ENCODE measurements at places on chromosomes 1 and 21. TPM values are rescaled to one million over a fixed set of nuclear protein-coding genes. Genes with fewer than 3 reads are reported as not detected.

Gene CFHR4
- total RNA-seq, result not detected

Gene CFAP57
- 0.29 TPM for total RNA-seq

Gene ANKRD35
- 0.93 TPM for total RNA-seq

Gene RGSL1
- not detected for total RNA-seq

Gene PFKFB2
- total RNA-seq, result 1.2 TPM

Gene RHD
- not detected for total RNA-seq

Gene SLC44A3
- total RNA-seq, result 1.5 TPM

Gene CELA2B
- total RNA-seq, result not detected

Gene CD5L
- not detected for total RNA-seq

Gene RGS7
- 1.6 TPM for total RNA-seq

Gene RCSD1
- 7.1 TPM for total RNA-seq

Gene FOXD3
- not detected for total RNA-seq

Gene SERPINC1
- 0.18 TPM for total RNA-seq

Gene OR10R2
- total RNA-seq, result not detected

Gene WNT2B
- total RNA-seq, result 4.4 TPM

Gene TAF5L
- total RNA-seq, result 18.6 TPM

Gene MYOM3
- total RNA-seq, result 0.23 TPM

Gene FAM43B
- 0.10 TPM for total RNA-seq

Gene HMGN2
- 234 TPM for total RNA-seq

Gene UBASH3A
- total RNA-seq, result not detected

Gene RBP7
- total RNA-seq, result 0.68 TPM

Gene THEM5
- total RNA-seq, result not detected

Gene IGSF3
- total RNA-seq, result 2.8 TPM

Gene PIK3R3
- total RNA-seq, result 10.9 TPM

Gene SIM2
- total RNA-seq, result 1.7 TPM

Gene LYPD8
- not detected for total RNA-seq

Gene SYTL1
- 1.8 TPM for total RNA-seq

Gene DNASE2B
- not detected for total RNA-seq

Gene S100A7
- not detected for total RNA-seq

Gene DDR2
- 5.8 TPM for total RNA-seq

Gene CD48
- not detected for total RNA-seq

Gene HMGCS2
- total RNA-seq, result not detected

Gene GART
- 52.3 TPM for total RNA-seq

Gene BEND5
- 0.29 TPM for total RNA-seq

Gene AGBL4
- not detected for total RNA-seq

Gene CR2
- total RNA-seq, result not detected

Gene ADORA1
- 8.6 TPM for total RNA-seq

Gene PCAT6
- 6.0 TPM for total RNA-seq

Gene RGS13
- total RNA-seq, result not detected

Gene ESPN
- total RNA-seq, result 0.15 TPM

Gene GBP5
- total RNA-seq, result 3.0 TPM

All from glomerular endothelial cell (primary cell).